ENCODE measurements at places on chromosomes 7 and 10. TPM values are rescaled to one million over a fixed set of nuclear protein-coding genes. Genes with fewer than 3 reads are reported as not detected.

The NPC1L1 gene
- total RNA-seq: not detected

The GRID2IP gene
- total RNA-seq: 1.3 TPM

The UPK3BL2 gene
- 10.3 TPM for total RNA-seq

The SFTPD gene
- 0.94 TPM for total RNA-seq

The SAMD9 gene
- 1.6 TPM for total RNA-seq

The LLCFC1 gene
- not detected for total RNA-seq

The EN2 gene
- total RNA-seq: not detected

The NACAD gene
- 13.5 TPM for total RNA-seq

The EBLN1 gene
- not detected for total RNA-seq

The EPO gene
- not detected for total RNA-seq

The LRMDA gene
- total RNA-seq: 0.94 TPM

The RPEL1 gene
- not detected for total RNA-seq

The CALCR gene
- not detected for total RNA-seq

The NRCAM gene
- 170 TPM for total RNA-seq

The PARG gene
- 108 TPM for total RNA-seq

The FAM241B gene
- 8.1 TPM for total RNA-seq

The ELMO1 gene
- total RNA-seq: 145 TPM

The FAM170B gene
- not detected for total RNA-seq

The IGF2BP3 gene
- 61.0 TPM for total RNA-seq

The ABCC2 gene
- 0.63 TPM for total RNA-seq

The CPA2 gene
- not detected for total RNA-seq

The MEPCE gene
- total RNA-seq: 21.3 TPM

The NPFFR1 gene
- total RNA-seq: 1.3 TPM

The SLC13A1 gene
- not detected for total RNA-seq

The ELFN1 gene
- 11.0 TPM for total RNA-seq

The TUBGCP2 gene
- 58.2 TPM for total RNA-seq

The PMS2 gene
- total RNA-seq: 28.8 TPM

The NCF1 gene
- not detected for total RNA-seq

The NRG3 gene
- 41.6 TPM for total RNA-seq

The OPN1SW gene
- not detected for total RNA-seq
